MCF 10A (cell line): ENCODE measurements at places on chromosomes 1 and 21. TPM values are rescaled to one million over a fixed set of nuclear protein-coding genes. Genes with fewer than 3 reads are reported as not detected.
A peak's percentile ranks its signal among the peaks of the same experiment; 100 is the strongest.

The KRTAP20-1 gene
- total RNA-seq = not detected in 2 replicates

The DMBX1 gene
- total RNA-seq = not detected in 2 replicates

The TDRD5 gene
- 0.12 TPM in 1 of 2 replicates, not detected in the other for total RNA-seq

The AMY1C gene
- total RNA-seq = not detected in 2 replicates

The OR2T2 gene
- not detected in 2 replicates for total RNA-seq

The PLPPR5 gene
- not detected in 2 replicates for total RNA-seq

The LTN1 gene
- 27.1 and 34.3 TPM in 2 replicates for total RNA-seq

The BARHL2 gene
- not detected in 2 replicates for total RNA-seq

DNA sequence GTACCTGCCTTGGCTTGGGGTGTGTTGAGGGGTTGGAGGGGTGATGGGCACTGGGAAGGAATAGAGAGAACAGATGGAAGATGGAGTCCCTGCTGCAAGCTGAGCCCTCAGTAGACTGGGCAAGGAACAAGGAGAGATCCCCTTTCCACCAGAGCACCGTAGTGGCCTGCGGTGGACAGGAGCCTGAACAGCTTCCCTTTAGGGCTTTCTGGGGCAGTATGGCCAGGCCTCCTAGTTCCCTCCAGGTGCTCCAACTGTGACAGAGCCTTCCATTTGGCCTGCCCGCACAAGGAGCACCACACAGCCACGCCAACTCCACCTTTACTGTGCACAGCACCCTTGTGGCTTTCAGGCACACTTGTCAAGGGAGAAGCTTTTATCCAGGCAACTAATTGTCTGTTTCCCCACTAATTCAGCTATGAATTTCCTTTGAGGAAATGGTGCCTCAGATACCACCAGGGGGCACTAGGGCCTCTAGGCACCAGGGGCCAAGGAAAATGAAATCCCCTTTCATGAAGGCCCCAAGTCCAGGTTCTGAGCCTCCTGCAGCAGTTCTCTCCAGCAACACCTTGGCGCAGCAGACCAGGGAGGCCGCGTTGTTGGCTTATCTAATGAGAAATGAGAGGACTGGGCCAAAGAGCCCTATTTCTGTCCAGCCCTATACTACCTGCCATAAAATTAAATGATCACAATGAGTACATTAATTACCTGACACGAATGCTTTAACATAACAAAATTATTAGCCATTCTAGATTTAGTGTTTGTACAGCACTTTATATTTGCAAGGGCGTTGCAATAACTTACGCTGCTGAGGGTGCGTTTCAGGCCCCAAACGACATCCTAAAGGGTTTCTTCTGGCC, 23.1 kb upstream of the ERI3 start:
- peak; percentile 72 for DNase-seq
- H3K27ac ChIP-seq = no peak overlapping the region
- H3K27me3 ChIP-seq = no peaks in the 10 kb centered on the region
- H3K36me3 ChIP-seq = no peaks in the 10 kb centered on the region
- no peaks in the 10 kb centered on the region for H3K4me1 ChIP-seq
- H3K4me3 ChIP-seq = no peak overlapping the region

DNA sequence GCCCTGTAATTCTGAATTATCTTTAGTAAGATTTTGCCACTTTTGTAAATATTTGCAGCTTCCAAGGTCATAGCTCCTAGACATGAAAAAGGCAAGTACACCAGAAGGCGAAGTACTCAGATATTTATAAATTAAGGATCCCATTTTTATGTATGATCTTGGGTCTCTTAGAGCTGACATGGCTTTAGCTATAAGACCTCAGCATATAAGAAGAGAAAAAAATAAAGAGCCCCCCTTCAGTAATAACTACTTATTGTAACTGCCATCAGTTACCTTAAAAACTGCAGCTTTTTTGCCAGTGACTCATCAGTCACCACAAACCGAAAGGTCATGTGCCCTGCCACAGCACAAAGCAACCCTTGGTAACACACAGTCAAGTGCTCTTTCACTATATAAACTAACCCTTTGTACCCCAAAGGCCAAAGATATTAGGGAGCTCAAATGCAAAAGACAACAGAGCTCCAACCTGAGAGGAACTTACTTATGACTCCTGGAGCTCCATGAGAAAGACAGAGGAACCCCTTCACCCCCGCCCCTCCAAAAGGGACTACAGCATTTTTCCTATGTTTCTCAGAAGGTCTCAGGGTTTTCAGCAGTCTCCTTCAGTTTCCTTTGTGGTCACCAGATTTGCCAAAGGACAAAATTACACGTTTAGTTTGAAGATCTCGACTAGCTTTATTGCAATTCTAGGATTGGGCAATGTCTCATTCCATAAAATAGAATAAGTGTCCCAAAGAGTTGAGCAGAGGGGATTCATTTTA, 219.8 kb upstream of the DUSP10 start:
- no peaks in the 10 kb centered on the region for H3K36me3 ChIP-seq
- H3K4me3 ChIP-seq = peak overlapping the region; percentile 0
- no peaks in the 10 kb centered on the region for H3K27me3 ChIP-seq

- H3K27me3 ChIP-seq = no peaks in the 10 kb centered on the region
- H3K27ac ChIP-seq = no peak overlapping the region
- no peak overlapping the region for H3K4me3 ChIP-seq
- H3K36me3 ChIP-seq = peaks cover 23% of the 10 kb centered on the region
- no peak for DNase-seq
These were observed 3.1 kb upstream of the RIPK4 start for GRCh38 chr21:41769933-41770332.

DNA sequence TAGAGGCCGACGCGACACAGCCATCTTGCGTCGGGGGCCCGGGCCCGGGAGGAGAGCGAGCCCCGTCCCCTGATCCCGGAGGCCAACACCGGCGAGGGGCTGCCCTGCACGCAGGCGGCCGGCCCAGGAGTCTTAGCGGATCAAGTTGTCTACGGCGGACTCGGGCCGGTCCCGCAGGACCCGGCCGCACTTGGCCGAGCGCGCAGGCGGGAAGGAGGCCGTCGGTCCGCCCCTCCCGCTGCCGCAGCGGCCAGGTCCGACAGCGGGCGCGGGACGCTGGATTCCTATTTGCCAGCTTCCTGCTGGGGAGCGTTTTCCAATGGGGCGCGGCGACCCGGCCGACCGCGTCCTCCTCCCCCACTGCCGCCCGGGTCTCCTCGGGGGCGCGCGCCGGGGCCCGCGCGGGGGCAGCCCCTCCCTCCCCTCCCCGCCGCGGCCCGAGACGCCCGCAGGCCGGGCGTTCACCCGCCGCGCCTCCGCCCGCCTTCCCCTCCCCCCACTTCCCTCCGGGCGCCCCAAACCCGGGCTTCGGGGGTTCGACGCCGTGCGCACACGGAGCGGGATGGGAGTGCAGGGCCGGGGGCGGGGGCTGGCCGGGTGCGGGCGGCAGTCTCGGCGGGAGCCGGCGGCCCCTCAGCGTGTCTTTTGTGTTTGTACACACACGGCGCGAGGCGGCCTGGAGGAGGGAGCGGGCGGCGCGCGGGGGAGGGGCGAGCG, 517 bp upstream of the H3-3A start:
- peak overlapping the region; percentile 100 for H3K4me3 ChIP-seq
- no peaks in the 10 kb centered on the region for H3K27me3 ChIP-seq
- peak overlapping the region; percentile 99 for H3K27ac ChIP-seq

- H3K36me3 ChIP-seq = no peaks in the 10 kb centered on the region
- H3K27me3 ChIP-seq = no peaks in the 10 kb centered on the region
- no peak overlapping the region for H3K4me3 ChIP-seq
- H3K4me1 ChIP-seq = no peaks in the 10 kb centered on the region
- H3K27ac ChIP-seq = no peak overlapping the region
These were observed 607.5 kb upstream of the BRINP3 start for GRCh38 chr1:191085121-191085520.

DNA sequence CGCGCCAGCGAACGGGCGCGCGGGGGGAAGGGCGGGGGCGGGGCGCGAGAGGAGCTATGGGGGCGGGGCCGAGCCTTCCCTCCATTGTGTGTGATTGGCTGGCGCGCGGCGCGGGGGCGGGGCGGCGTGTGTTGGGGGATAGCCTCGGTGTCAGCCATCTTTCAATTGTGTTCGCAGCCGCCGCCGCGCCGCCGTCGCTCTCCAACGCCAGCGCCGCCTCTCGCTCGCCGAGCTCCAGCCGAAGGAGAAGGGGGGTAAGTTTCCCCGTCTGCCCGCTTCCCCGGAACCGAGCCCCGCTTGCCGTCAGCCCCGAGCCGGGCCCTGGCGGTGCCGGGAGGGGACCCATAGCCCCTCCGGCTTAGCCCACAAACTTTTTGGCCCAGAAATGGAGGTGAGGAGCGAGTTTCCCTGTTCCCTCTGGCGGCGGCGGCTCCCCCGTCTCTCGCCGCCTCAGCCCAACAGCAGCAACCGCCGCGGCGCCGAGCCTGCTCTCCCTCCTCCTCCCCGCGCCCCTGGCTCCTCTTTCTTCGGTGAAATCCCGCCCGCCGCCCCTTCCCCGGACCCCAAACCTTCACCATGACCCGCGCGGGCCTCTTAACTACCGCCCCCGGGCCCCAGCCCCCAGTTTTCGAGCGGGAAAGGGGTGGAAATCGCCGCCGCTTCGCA, at the start of gene H3-3A:
Gene H3-3A, plus strand, starts transcription at position 159 of the 666 bp plus-strand sequence. CDS start 1,636 bp downstream, outside the sequence.
- peak within 1 kb of the TSS; percentile 99 for H3K27ac ChIP-seq
- peaks cover 70% of the 10 kb centered on the region for H3K36me3 ChIP-seq
- no peaks in the 10 kb centered on the region for H3K27me3 ChIP-seq
- H3K4me1 ChIP-seq = peaks cover 35% of the 10 kb centered on the region
- DNase-seq = peak; percentile 100

DNA sequence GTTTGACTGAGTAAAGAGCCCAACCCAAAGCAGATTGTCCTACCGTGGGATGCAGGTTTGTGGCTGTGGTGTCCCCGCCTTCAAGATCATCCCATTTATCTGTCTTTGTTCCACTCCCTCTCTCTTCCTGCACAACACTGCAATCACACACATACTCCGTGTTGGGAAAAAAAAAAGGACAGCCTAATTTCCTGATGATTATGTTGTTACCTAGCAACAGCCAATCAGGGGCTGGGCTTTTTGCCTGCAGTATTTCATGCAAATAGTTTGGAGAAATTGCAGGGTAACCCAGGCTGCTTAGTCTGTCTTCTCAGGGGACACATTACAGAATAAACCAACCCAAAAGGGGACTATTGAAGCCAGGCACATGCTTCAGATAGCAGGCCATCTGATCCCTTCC, 38.3 kb downstream of the PHC2 start:
- H3K36me3 ChIP-seq = no peaks in the 10 kb centered on the region
- H3K27ac ChIP-seq = no peak overlapping the region
- H3K27me3 ChIP-seq = no peaks in the 10 kb centered on the region
- peaks cover 3% of the 10 kb centered on the region for H3K4me1 ChIP-seq
- H3K4me3 ChIP-seq = no peak overlapping the region
- DNase-seq = no peak

- peak overlapping the region; percentile 82 for H3K27ac ChIP-seq
- peaks cover 9% of the 10 kb centered on the region for H3K36me3 ChIP-seq
- H3K4me3 ChIP-seq = peak overlapping the region; percentile 68
- peaks cover 68% of the 10 kb centered on the region for H3K4me1 ChIP-seq
These were observed 160.9 kb upstream of the UBE2U start for GRCh38 chr1:64042331-64043100.

DNA sequence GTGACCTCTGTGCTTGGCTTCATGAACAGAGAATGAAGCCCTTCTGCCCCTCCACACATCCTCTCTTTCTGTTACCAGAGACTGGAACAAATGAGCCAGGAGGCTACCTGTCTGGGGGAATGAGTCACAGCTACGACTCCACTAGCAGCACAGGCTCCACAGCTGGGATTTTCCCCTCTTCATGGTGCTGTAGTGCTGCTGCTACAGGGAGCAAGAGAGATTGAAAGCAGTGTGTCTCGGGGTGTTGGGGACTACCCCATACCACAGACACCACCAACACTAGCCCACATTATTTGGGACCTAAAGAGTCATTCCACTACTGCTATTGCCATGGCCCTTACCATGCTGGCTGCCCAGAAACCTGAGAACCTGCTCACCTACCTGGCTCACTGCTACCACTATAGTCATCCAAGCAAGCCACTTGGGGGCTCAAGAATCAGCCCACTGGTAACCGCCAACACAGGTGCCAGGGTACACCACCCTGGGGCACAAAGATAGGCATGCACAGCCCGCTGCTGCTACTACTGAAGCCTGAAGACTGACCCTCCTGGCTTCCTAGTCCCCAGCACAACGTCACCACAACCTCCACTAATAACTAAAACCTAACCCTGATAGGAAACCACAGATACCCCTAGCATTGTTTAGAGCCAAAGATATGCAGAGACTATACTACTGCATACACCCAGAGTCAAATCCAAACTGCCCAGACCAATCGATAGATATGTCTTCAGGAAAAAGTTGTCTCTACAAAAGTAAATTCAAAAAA, 17.7 kb downstream of the CD1E start:
- H3K4me1 ChIP-seq = no peaks in the 10 kb centered on the region
- H3K27ac ChIP-seq = no peak overlapping the region
- peaks cover 49% of the 10 kb centered on the region for H3K27me3 ChIP-seq
- peak; percentile 34 for DNase-seq
- no peaks in the 10 kb centered on the region for H3K36me3 ChIP-seq
